ENCODE measurements at places on chromosomes 1 and 21. TPM values are rescaled to one million over a fixed set of nuclear protein-coding genes. Genes with fewer than 3 reads are reported as not detected.

GRCh38 chr1:97572561-97572960 lies 348.3 kb downstream of the DPYD start:
- H3K4me3 ChIP-seq, result no peak overlapping the region
- no peaks in the 10 kb centered on the region for H3K4me1 ChIP-seq
- no peak for DNase-seq

GRCh38 chr1:185823467-185823866 lies 89.3 kb downstream of the HMCN1 start:
- H3K4me3 ChIP-seq, result no peak overlapping the region
- no peaks in the 10 kb centered on the region for H3K4me1 ChIP-seq
- no peaks in the 10 kb centered on the region for H3K36me3 ChIP-seq
- no peak for DNase-seq

DNA sequence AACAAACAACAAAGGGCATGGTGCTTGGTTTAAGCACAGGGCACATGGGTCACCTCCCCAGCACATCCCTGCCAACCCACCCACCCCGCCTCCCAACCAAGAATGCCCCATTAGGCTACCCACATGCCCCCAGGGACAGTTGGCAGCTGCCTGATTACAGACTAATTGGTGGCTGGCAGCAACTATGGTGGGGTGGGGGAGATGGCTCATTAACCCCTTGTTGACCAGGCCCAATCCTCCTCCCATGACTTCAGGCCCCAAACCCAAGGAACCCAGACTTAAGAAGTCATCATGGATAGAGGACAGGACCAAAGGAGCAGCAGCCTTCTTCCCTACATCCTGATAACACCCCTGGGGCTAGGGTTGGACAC lies 1.3 kb downstream of the RIMS3 start:
- no peaks in the 10 kb centered on the region for H3K36me3 ChIP-seq
- H3K4me1 ChIP-seq, result peaks cover 7% of the 10 kb centered on the region
- no peak overlapping the region for H3K4me3 ChIP-seq

DNA sequence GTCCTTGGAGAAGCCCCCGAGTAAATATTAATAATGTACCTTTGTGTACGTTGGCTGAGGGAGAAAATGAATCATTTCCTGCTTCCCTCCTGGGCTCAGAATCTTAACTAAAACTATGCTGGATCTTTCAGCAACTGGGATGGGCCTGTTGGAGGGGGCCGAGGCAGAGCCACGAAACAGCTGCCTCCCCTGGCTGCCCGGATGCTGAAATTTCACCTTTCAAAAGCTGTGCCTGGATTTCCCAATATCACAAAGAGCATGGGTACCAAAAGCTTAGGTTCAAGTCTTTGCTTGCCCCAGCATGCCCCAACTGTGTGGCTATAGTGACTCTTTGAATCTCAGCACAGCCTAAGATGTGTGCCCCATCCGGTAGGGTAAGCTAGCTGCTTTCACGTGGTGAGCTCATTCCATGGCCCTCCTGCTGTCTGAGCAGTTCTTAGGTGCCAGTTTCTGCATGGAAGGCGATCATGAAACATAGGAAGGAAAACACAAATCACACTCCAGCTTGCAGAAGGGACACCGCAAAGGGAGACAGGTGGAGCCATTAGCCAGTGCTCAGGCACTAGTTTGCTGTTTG lies 473.5 kb downstream of the PTPRU start:
- no peak overlapping the region for H3K4me3 ChIP-seq
- DNase-seq, result no peak
- no peaks in the 10 kb centered on the region for H3K36me3 ChIP-seq
- peaks cover 31% of the 10 kb centered on the region for H3K4me1 ChIP-seq
- peak overlapping the region; percentile 44 for H3K27ac ChIP-seq

DNA sequence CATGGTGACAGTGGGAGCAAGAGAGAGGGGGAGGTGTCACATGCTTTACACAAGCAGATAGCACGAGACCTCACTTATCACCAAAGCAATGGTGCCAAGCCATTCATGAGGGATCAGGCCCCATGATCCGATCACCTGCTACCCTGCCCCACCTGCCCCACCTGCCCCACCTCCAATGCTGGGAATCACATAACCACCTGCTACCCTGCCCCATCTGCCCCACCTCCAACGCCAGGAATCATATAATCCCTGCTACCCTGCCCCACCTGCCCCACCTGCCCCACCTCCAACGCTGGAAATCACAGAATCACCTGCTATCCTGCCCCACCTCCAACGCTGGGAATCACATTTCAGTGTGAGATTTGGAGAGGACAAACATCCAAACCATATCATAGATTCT lies 10.6 kb upstream of the AIRE start:
- H3K4me1 ChIP-seq, result no peaks in the 10 kb centered on the region
- H3K4me3 ChIP-seq, result no peak overlapping the region
- no peaks in the 10 kb centered on the region for H3K36me3 ChIP-seq
- H3K27me3 ChIP-seq, result no peaks in the 10 kb centered on the region

GRCh38 chr1:212566522-212567479 lies 41.8 kb upstream of the ATF3 start:
- peak overlapping the region; percentile 72 for H3K27ac ChIP-seq
- H3K4me3 ChIP-seq, result peak overlapping the region; percentile 58
- H3K36me3 ChIP-seq, result no peaks in the 10 kb centered on the region
- peak; percentile 92 for DNase-seq
- no peaks in the 10 kb centered on the region for H3K27me3 ChIP-seq
- peaks cover 20% of the 10 kb centered on the region for H3K4me1 ChIP-seq

- H3K36me3 ChIP-seq, result no peaks in the 10 kb centered on the region
- no peak overlapping the region for H3K27ac ChIP-seq
- no peaks in the 10 kb centered on the region for H3K27me3 ChIP-seq
- no peak overlapping the region for H3K4me3 ChIP-seq
- no peak for DNase-seq
- H3K4me1 ChIP-seq, result no peaks in the 10 kb centered on the region
Observed at GRCh38 chr1:245716561-245716960, 561.8 kb downstream of the KIF26B start.

DNA sequence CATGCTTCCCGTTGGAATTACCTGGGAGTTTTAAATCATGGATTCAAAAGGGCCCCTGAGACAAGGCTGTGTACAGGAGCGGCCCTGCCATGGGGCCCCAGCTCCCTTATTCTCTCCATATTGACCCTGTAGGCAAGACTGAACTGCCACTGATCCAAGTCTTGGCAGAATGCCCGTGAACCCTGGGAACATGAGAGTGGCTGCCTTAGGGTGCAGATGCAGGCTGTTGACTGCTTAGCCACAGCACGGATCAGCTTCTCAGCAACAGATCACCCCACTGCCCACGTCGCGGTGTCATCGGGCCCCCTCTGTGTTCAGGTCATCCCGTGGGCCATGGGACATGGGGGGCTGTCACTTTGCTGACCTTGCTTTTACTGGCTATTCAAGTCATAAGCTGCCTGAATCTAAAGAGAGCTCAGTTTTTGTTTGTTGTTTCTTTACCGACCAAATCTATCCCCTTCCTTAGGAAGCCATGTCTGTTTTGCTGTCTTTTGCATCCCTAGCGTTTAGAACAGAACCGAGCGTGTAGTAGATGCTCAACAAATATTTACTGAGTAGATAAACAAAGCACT lies 83.4 kb downstream of the MATN1 start:
- no peak overlapping the region for H3K27ac ChIP-seq
- H3K27me3 ChIP-seq, result no peaks in the 10 kb centered on the region
- no peaks in the 10 kb centered on the region for H3K36me3 ChIP-seq
- no peak for DNase-seq
- H3K4me3 ChIP-seq, result no peak overlapping the region
- no peaks in the 10 kb centered on the region for H3K4me1 ChIP-seq

- no peaks in the 10 kb centered on the region for H3K27me3 ChIP-seq
- H3K4me3 ChIP-seq, result no peak overlapping the region
- H3K4me1 ChIP-seq, result peaks cover 3% of the 10 kb centered on the region
- no peak for DNase-seq
- no peak overlapping the region for H3K27ac ChIP-seq
Observed at GRCh38 chr1:203450479-203451149, 25.0 kb upstream of the PRELP start.

DNA sequence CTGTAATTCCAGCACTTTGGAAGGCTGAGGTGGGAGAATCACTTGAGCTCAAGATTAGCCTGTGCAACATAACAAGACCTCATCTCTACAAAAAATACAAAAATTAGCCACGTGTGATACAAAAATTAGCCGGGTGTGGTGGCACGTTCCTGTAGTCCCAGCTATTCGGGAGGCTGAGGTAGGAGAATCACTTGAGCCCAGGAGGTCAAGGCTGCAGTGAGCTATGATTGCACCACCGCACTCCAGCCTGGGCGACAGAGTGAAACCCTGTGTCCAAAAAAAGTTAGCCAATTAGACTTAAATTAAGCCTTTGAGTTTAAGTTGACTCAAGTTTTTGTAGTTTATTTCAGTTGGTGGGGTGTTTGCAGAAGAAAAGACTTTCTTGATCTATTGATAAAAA lies 11.8 kb downstream of the CXADR start:
- no peaks in the 10 kb centered on the region for H3K4me1 ChIP-seq
- no peak for DNase-seq
- no peaks in the 10 kb centered on the region for H3K36me3 ChIP-seq
- no peaks in the 10 kb centered on the region for H3K27me3 ChIP-seq
- H3K4me3 ChIP-seq, result no peak overlapping the region
- H3K27ac ChIP-seq, result no peak overlapping the region

DNA sequence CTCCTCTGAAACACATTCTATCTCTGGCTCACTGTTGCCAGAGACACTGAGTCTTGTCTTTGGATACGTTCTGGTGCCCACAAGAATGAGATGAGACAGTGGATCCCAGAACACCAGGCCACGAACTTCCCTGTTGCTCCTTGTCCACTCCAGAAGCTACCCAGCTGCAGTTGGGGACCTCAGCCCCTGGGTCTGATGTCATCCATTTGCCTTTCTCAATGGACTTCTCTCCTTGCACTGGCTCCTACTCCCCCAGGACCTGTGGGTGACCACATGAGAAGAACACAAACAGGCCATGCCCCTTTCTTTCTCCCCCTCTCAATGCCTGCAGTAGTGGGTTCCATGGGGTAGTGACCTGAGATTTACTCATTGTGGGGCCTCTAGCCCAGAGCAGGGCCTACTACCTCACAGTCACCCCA lies 5.9 kb downstream of the NBPF1 start:
- H3K36me3 ChIP-seq, result no peaks in the 10 kb centered on the region
- no peaks in the 10 kb centered on the region for H3K4me1 ChIP-seq
- no peak overlapping the region for H3K4me3 ChIP-seq
- DNase-seq, result no peak
- no peak overlapping the region for H3K27ac ChIP-seq

GRCh38 chr1:205301205-205301821 lies 20.2 kb downstream of the NUAK2 start:
- DNase-seq, result no peak
- H3K27ac ChIP-seq, result no peak overlapping the region
- H3K36me3 ChIP-seq, result no peaks in the 10 kb centered on the region
- H3K4me1 ChIP-seq, result no peaks in the 10 kb centered on the region
- no peaks in the 10 kb centered on the region for H3K27me3 ChIP-seq
- no peak overlapping the region for H3K4me3 ChIP-seq

GRCh38 chr1:199821029-199821779 lies 206.3 kb upstream of the NR5A2 start:
- no peak overlapping the region for H3K4me3 ChIP-seq
- H3K27ac ChIP-seq, result no peak overlapping the region
- no peaks in the 10 kb centered on the region for H3K27me3 ChIP-seq
- no peak for DNase-seq

DNA sequence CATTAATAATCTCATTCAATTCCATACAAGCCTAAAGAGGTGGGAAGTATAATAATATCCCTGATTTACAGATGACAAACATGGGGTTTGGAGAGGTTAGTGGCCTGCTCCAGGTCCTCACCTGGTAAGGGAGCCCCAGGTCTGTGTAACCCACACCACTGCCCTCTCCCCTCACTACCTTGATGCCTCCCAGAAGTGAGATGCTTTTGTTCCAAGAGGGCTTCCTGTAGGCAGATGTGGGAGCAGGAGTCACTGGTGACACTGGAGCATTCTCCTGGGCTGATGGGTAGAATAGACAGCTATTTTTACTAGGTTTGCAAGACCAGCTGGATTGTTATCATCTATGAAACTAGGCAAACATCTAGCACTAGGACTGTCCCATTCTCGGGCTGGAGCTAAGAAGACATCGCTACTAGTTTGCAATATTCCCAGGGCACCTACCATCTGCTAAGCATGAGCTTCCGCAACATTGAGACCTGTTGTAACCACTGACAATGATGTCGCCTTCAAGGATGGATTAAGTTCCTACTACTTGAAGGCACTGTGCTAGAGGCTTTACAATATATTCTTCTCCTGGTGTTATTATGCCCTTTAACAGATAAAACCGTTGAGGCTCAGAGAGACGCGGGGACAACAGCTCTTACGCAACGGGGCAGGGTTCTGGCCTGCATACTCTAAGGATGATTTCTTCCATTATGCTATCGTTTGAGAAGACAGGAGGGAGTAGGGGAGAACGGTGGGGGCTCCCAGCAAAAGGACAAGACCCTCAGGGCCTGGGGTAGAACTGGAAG lies 35.0 kb downstream of the BATF3 start:
- peaks cover 24% of the 10 kb centered on the region for H3K4me1 ChIP-seq
- no peak for DNase-seq
- H3K27me3 ChIP-seq, result no peaks in the 10 kb centered on the region
- no peak overlapping the region for H3K4me3 ChIP-seq

DNA sequence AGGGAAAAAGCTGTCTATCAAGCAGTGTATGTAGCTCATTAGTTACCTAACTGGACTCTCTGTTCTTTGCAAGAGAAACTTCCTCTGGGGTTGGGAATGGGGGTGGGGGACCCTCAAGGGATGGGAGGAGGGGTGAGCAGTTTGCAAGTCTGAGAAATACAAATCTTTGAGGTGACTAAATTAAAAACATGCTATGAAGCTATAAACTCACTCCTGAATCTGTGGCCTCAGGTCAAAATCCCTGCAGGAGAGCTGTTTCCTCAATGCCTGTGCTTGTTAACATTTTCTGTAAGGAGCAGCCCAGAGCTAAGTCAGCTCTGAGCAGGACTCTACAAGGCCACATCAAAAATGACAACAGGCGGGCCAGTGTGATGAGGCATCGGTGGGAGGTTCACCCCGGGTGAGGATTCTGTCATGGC lies 32.8 kb upstream of the PTPRC start:
- no peak overlapping the region for H3K27ac ChIP-seq
- H3K4me1 ChIP-seq, result peaks cover 3% of the 10 kb centered on the region
- H3K36me3 ChIP-seq, result no peaks in the 10 kb centered on the region
- no peak for DNase-seq

- H3K4me1 ChIP-seq, result peaks cover 3% of the 10 kb centered on the region
- DNase-seq, result no peak
- H3K27ac ChIP-seq, result no peak overlapping the region
- H3K36me3 ChIP-seq, result no peaks in the 10 kb centered on the region
- no peak overlapping the region for H3K4me3 ChIP-seq
- H3K27me3 ChIP-seq, result no peaks in the 10 kb centered on the region
Observed at GRCh38 chr1:54615531-54616279, 7.6 kb downstream of the FAM151A start.

- H3K36me3 ChIP-seq, result no peaks in the 10 kb centered on the region
- H3K27ac ChIP-seq, result no peak overlapping the region
- H3K4me1 ChIP-seq, result no peaks in the 10 kb centered on the region
Observed at GRCh38 chr1:215200121-215200520, 117.6 kb downstream of the KCNK2 start.

The TMPRSS2 gene
- 0.16 TPM for total RNA-seq

The RNF186 gene
- total RNA-seq, result not detected

The GLMP gene
- 24.2 TPM for total RNA-seq

The DNAI4 gene
- total RNA-seq, result 0.77 TPM

The EDEM3 gene
- total RNA-seq, result 19.0 TPM

The CFAP107 gene
- total RNA-seq, result not detected

The ACTA1 gene
- total RNA-seq, result not detected

The TNFAIP8L2 gene
- 6.2 TPM for total RNA-seq
